ENCODE measurements at places on chromosomes 4 and X. TPM values are rescaled to one million over a fixed set of nuclear protein-coding genes. Genes with fewer than 3 reads are reported as not detected.

GRCh38 chr4:141548791-141549190, 87.6 kb upstream of the IL15 start:
- no peak for DNase-seq

DNA sequence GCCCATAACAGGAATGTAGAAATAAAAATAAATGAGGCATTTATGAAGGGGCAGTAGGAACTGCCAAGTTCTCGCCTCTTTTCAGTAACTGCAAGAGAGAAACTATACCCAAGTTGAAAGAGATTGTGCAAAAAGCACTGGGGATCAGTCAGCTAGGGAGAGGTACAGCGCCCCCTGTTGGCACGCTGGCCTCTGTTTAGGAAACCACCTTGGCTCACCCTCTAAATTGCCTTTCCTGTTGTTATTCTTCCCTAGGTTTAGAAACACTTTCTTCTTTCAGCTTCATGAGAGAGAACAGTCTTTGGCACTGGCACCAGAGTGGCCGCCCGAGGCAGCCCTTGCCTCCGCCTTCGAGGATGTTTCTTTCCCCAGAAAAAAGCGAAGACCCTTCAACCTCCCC, 348.5 kb downstream of the MID1IP1 start:
- peak; percentile 63 for DNase-seq

The USP17L10 gene
- total RNA-seq: not detected

DNA sequence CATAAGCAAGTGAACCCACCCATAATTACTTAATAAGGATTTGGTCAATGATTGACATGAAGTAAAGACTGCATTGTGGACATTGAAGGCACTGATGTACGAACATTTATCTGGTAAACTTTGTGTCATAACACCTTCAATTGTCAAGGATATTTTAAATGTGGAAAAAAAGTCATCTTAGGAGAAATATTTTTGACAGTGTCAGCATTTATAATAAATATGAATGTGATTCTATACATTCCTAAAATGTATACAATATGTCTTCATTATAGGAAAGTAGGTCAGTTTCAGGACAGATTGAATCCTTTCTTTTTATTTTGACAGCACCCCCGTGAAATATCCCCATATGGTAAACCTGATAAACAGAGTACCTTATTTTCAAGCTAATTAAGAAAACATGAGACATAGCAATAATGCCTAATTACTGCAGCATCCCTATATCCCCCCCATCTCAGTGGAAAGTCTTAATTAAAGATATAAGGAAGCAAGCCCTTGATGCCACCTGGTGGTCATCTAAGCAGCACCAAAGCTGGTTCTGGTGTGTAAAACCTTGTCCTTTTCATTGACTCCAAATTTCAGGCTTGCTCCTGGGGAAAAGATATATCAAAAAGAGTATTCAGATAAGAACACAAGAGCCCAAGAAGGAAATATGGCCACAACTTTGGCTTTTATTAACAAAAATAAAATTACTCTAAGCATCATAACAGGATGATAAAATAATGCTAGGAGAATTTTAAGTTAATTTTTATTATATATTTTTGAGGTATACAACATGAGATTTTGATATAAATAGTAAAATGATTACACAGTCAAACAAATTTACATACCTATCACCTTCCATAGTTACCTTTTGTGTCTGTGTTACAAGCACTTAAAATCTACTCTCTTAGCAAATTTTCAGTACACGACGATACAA, 379.7 kb downstream of the TLL1 start:
- no peak for DNase-seq

The FGFBP1 gene
- total RNA-seq: not detected

GRCh38 chr4:19924761-19925160, 326.9 kb upstream of the SLIT2 start:
- DNase-seq: no peak

- no peak for DNase-seq
Measured at GRCh38 chr4:175789647-175790046, 22.4 kb downstream of the GPM6A start.

DNA sequence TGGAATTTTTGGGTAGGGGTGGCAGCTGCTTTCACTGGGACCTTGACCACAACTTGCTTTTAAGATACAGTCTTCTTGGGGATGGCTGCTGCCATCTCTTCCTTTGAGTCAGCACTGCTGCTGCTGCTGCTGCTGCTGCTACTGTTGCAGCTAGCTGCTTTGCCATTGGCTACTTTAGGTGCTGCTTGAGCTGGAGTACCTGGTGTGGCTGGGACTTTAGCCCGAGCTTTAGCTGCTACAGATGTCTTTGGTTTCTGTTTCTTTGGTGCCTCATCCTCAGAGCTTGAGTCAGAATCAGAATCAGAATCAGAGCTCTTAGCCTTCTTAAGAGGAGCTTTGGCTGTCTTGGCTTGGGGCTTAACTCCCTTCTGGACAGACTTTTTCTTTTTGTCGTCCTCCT, 52.2 kb downstream of the FAM9B start:
- DNase-seq: no peak

- DNase-seq: no peak
Measured at GRCh38 chr4:13985837-13986236, 358.3 kb upstream of the BOD1L1 start.

- no peak for DNase-seq
Measured at GRCh38 chr4:133385161-133385954, 236.3 kb downstream of the PCDH10 start.

The DMRTC1 gene
- not detected for total RNA-seq

The GATA1 gene
- total RNA-seq: 0.73 TPM

GRCh38 chrX:129600981-129601424, 53.8 kb downstream of the APLN start:
- no peak for DNase-seq

GRCh38 chrX:101676571-101676970, 16.9 kb upstream of the ARMCX2 start:
- no peak for DNase-seq

- DNase-seq: no peak
Measured at GRCh38 chrX:76509775-76510174, 82.3 kb downstream of the MAGEE1 start.

GRCh38 chr4:101190751-101191150, 156.6 kb downstream of the PPP3CA start:
- DNase-seq: no peak

GRCh38 chrX:18353931-18354368, 538 bp downstream of the SCML2 start:
- DNase-seq: no peak

- peak; percentile 25 for DNase-seq
Measured at GRCh38 chr4:8769645-8770517, 101.8 kb downstream of the HMX1 start.

The CT45A10 gene
- total RNA-seq: not detected

- DNase-seq: peak; percentile 53
Measured at GRCh38 chr4:751676-752075, 46.0 kb downstream of the PCGF3 start.

The CSAG1 gene
- total RNA-seq: not detected

- DNase-seq: no peak
Measured at GRCh38 chrX:149567621-149568417, 18.1 kb upstream of the HSFX3 start.

The XAGE1A gene
- not detected for total RNA-seq

DNA sequence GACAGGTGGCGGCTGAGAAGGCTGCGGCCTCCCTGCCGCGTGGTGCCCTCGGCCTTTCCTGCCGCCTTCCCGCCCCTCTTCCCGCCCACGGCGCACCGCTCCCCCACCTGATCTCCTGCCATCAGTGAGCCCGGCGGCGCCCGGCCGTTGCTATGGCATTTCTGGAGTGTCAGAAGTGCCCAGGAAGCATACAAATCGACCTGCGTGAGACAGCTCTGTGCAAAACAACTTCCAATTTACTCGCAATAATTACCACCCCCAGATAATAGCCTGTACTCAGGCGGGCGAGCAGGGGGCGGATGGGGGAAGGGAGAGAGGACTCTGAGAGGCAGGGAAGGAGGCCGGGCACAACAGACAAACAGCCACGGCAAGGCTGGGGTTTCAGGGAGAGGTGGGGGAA, 16.6 kb upstream of the ERCC6L start:
- DNase-seq: no peak

DNA sequence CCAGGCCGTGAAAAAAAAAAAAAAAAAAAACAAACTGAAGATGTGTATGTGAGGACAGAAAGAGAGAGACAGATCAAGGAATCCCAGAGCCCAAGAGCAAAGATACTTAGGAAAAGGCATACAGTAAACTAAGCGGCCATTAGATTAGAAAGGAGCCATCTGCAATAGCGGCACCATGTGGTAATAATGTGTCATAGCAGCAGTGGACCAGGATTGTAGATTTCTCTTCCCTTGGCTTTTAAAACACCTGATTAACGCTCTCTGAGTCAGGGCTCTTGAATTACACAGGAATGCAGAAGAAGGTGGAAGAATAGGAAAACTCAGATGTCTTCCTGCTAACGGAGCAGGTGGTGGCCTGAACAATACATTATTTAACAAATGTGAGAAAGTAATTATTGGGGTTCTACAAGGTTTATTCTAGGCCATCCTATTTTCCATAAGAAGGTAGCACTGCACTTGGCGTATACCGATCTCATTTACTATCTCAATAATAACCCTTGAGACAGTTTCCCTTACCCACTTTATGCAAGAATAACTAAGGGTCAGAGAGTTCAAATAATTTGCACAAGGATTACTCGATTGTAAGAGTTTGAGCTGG, 182.7 kb downstream of the KCNIP4 start:
- DNase-seq: no peak

The CD38 gene
- 94.7 TPM for total RNA-seq

DNA sequence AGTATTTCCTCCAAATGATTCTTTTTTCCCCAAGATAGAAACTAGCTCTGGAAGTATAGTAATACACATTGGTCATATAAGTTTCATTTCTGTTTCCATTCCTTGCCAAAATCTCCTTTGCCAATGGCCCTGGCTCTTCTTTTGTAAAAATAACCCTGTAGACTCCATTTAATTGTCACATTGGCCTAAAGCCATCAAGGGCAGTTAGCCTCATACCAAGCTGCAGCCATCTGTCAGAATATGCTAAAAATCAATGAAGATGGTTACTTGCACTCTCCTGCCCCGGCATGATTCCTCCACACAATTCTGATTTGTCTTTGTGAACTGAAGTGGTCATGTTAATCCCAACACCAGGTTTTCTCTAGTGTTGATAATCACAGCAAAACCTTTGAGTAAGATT, 380.5 kb downstream of the SH2D1A start:
- no peak for DNase-seq

The RNF128 gene
- total RNA-seq: not detected

DNA sequence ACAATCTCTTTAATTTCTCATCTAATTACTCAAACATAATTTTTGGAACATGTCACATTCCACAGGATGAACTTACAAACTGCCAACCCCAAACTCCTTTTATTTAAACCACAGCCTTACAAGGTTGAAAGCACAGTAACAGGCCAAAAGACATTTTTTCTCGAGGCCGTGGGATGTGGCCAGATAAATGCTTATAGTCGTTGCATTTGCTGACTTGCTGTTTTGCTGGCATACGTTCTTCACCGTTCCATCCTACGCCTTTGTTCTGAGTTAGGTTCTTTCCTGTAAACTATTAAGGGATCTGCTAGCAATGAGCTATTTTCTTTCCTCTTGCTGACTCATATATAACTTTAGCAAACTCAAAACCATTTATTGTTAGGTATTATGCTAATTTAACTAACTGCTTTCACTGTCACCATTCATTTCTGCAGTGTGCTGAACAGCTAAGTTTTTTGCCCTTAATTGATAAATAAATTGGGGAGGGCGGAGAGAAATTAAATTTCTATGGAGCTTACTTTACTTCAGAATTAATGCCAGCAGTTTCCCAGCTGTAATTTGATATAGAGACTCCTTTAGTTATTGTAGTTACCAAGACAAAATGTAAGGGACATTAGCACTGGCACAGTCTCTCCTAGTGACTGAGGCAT, 135.1 kb upstream of the PACRGL start:
- no peak for DNase-seq

The ERCC6L gene
- 10.8 TPM for total RNA-seq

DNA sequence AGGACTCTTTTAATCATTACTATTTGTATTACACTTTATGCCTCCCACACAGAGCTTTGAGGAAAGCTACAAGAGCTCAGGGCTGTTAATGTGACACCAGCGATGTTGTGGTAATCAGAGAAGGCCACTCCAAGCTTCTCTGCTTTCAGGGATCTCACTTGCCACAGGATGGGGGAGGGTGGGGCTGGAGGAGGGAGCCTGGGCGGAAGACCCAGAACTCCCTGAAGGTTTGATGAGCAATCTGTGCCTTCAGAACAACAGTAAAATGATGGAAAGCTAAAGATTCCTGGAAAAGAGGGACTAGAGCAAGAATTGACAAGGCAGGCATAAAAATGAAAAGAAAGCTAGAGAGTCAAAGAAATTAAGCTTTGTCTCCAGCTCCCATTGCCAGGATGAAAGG, 75.6 kb downstream of the MAML3 start:
- DNase-seq: no peak

GRCh38 chrX:111003118-111003517, 92.9 kb upstream of the PAK3 start:
- no peak for DNase-seq

The MFAP3L gene
- 0.95 TPM for total RNA-seq

The GPR50 gene
- total RNA-seq: not detected

GRCh38 chrX:130974323-130974722, 71.3 kb upstream of the ENOX2 start:
- no peak for DNase-seq

The KIAA1210 gene
- not detected for total RNA-seq

- DNase-seq: no peak
Measured at GRCh38 chr4:81207828-81208227, 7.2 kb downstream of the PRKG2 start.

The AFP gene
- total RNA-seq: not detected

DNA sequence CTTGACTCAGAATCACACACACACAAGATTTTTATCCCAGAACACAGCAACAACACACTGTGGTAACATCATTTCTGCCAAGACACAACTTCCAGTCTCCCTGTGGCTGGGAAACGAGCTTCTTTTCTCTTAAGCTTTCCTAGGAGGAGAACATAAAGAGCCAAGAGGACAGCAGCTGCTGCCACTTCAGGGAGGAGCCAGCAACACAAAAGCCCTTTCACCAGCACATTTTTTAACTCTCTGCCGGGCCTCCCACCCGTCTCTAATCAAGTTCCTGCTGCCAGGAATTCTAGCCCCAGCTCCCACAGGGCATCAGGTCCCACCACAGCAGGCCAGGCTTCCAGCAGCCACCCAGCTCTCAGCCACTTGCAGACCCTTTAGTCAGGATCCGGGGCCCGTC, 22.4 kb downstream of the FAT1 start:
- DNase-seq: no peak

The PALLD gene
- total RNA-seq: 0.52 TPM

Measured in natural killer cell treated with Interleukin-12 subunit alpha and Interleukin-12 subunit beta and Interleukin-15 and Interleukin-18, amount 100 ng/mL, for 72 hours (primary cell).